ENCODE measurements at places on chromosomes 13 and 19. TPM values are rescaled to one million over a fixed set of nuclear protein-coding genes. Genes with fewer than 3 reads are reported as not detected.

The CDC16 gene
- 100 TPM for total RNA-seq

The SIGLEC11 gene
- total RNA-seq = not detected

The METTL21C gene
- not detected for total RNA-seq

The TARM1 gene
- not detected for total RNA-seq

The ZNF730 gene
- total RNA-seq = 0.61 TPM

The TMEM86B gene
- 11.3 TPM for total RNA-seq

The HAUS5 gene
- 32.0 TPM for total RNA-seq

The SUGP2 gene
- total RNA-seq = 120 TPM

The GPR18 gene
- total RNA-seq = 10.1 TPM

The LRRC63 gene
- 1.3 TPM for total RNA-seq

The KLK4 gene
- total RNA-seq = not detected

The LGALS7B gene
- total RNA-seq = not detected

The LCP1 gene
- total RNA-seq = 727 TPM

The HCST gene
- total RNA-seq = 45.5 TPM

The THSD8 gene
- total RNA-seq = 32.7 TPM

The DLEU7 gene
- total RNA-seq = not detected

The ZNF530 gene
- 6.0 TPM for total RNA-seq

The C19orf81 gene
- total RNA-seq = not detected

The FGF9 gene
- total RNA-seq = not detected

The LYPD3 gene
- 1.0 TPM for total RNA-seq

The KLC3 gene
- total RNA-seq = 0.24 TPM

The PINLYP gene
- 4.6 TPM for total RNA-seq
